ENCODE measurements at places on chromosomes 4 and X.

GRCh38 chr4:69518102-69518501 is 22.4 kb upstream of the UGT2B4 start:
- no peak for DNase-seq

- no peak for DNase-seq
Observed at GRCh38 chr4:40157436-40157835, 39.4 kb upstream of the RHOH start.

DNA sequence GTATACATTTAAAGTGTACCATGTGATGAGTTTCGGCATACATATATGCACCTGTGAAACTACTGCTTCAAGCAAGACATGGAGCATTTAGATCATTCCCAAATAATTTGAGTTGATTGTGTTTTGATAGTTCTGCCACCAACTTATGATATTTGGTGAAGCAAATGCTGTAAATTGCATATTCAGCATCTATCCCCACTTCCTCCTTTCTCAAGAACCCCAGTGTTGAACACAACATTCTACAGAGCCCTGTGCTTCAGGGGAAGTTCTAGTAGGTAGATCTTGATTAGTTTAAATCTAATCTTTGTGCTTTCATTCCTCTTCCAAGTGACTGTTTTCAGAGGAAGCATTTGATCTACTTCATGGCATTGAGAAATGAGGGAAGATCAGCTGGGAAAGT is 5.4 kb upstream of the SHROOM3 start:
- DNase-seq: no peak

DNA sequence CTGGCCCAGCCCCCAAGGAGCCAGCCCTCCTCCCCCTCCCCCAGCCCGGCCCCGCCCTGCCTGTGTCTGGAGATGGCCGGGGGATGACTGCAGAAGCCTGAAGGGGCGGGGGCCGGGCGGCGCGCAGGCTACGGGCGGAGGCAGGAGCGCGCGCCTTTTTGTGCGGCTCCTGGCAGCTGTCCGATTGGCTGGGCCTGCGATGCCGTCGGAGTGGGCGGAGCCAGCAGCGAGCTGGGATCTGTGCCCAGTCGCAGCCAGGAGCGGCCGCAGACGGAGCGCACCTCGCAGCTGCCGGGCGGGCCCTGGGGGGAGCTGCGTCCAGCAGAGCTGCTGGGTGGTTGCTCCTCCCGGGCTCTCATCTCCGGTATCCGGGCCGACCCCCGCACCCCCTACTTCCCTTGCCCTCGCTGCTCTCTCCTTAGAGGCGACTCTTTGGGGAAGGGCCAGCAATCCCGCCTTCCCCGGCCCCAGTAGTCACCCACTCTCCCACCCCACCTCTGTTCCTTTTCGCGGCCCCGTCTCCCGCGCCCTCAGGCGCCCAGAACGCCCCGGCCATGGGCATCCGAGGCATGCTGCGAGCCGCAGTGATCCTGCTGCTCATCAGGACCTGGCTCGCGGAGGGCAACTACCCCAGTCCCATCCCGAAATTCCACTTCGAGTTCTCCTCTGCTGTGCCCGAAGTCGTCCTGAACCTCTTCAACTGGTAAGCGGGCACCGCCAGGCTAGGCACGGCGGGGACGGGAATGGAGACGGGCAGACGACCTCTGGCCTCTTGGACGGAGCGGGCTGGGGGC is at the start of gene GABRQ:
Gene GABRQ, plus strand, starts transcription at position 247 of the 794 bp plus-strand sequence. Its CDS starts 308 bp downstream, at position 555.
- peak; percentile 91 for DNase-seq

DNA sequence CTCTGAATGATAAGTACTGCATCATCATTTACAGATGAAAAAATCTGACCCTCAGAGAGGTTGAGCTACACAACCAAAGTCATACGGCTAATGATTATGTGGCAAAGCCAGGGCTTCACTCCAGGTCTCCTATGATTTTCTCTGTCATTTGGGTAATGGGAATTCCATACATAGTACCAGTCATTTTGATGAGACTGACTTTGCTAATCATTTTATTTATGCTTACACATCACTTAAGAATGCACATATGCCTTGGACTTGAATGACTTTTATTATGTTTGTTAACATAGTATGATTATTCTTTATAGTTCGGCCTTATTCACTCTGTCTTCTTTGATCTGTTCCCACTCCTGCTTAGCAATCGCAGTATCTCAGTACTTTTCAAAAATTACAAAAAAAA is 255.1 kb upstream of the GPRIN3 start:
- DNase-seq: no peak

DNA sequence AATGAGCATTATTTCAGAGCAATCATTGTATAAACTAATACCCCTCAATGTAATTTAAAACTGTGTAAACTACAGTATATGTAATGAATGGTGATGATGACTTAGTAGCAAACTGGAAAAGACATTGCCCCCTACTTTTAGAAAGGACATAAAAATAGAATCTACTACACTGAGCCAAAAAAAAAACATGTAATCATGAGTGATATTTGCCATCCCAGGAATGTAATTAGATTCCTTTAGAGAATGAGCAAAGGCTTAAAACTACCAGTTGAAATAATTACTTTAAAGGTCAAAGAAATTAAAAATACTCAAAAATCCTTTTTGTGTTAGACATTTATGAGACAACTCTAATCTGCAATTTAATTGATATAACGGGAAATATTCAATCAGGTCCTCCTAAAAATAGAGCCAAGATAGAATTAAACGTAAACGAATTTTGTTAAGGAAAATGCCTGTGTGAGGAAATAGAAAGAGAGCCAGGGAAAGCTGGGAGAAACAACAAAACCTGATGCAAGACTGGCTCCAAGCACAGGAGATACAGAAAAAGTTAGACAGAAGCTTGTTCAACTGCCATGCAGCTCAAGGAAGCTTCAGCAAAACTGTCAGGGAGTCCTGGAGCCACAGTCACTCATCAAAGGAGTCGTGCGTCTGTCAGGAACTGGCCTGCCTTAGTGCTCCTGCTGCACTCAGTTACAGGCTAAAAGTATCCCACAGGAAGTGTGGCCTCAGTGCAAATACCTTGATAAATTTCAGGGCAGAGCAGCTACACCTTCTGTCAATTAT is 655.7 kb upstream of the INTU start:
- DNase-seq: no peak
